ENCODE measurements at places on chromosomes 11 and 22. TPM values are rescaled to one million over a fixed set of nuclear protein-coding genes. Genes with fewer than 3 reads are reported as not detected.
A peak's percentile ranks its signal among the peaks of the same experiment; 100 is the strongest.

DNA sequence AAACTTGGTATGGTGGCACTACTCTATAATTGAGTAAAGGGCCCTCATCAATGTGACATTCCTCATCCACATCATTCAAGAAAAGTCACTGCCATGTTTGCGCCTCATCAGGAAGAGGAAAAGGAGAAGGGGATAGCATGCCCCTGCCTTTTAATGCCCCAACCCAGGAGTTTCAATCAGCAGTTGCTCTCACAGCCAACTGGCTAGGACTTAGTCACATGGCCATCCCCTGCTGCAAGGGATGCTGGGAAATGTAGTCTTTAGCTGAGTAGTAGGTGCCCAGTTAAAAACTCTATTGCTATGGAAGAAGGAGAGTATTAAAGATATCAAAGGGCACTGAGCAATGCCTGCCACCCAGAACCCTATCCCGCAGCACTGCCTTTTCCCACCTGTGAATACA lies 10.9 kb upstream of the CCND1 start:
- no peak for ATAC-seq

GRCh38 chr22:37905534-37906363 lies at the start of gene MICALL1:
Gene MICALL1, plus strand, starts transcription at chr22:37906297. Its CDS starts 126 bp downstream, at chr22:37906423.
- ATAC-seq, result peak; percentile 95

DNA sequence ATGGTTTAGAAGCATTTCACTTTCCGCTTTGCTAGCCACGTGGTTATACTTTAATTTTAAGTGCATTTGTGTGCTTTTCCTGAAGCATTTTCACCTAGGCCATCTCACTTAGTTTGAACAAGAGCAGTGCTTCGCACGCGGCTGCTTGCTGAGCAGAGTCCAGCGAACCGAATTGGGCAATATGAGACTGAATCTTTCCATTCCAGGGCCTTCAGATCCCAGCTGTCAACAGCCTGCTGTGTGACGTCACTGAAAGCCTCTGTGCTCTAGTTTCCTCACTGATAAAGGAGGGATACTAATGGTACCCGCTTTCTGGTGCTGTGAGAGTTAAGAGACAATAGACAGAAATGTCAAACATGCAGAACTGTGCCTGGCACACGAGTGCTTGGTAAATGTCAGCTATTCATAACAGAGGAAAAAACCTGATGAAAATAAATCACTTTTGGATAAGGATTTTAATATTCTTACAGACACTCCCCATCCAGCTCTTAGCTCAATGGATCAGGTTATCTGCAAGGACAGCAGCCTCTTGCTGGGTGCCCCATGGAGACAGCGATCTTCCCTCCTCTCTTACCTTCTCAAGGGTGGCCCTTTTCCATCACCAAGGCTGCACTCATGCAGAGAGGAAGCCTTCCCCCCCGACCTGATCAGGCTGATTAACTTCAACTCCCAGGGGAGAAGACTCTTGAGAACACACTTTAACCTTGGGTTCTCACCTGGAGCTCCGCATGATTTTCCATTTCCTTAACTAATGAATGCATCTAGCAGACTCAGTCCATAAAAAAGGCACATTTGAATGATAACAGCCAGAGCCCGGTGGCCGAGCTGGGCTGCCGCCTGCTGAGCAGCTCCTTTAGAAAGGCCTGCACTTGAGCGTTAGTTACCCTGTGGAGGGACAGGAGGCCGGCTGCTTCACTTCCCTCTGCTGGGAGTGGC lies 3.5 kb upstream of the GLB1L3 start:
- ATAC-seq, result no peak

- ATAC-seq, result no peak
These were observed 390 bp upstream of the FGF3 start for GRCh38 chr11:69819541-69820070.

The GPR83 gene
- 0.11 TPM for total RNA-seq

Data from activated T-helper 17 cell treated with anti-CD3 and anti-CD28 coated beads, Interleukin-2, amount 50 U/mL, for 72 hours (primary cell).